ENCODE measurements at places on chromosomes 1 and 21.

- DNase-seq: no peak
These were observed 55.2 kb downstream of the PCNX2 start for GRCh38 chr1:233240371-233240770.

- DNase-seq: no peak
These were observed 36.4 kb upstream of the STUM start for GRCh38 chr1:226512076-226512728.

- DNase-seq: peak; percentile 74
These were observed 338.1 kb upstream of the SNX7 start for GRCh38 chr1:98323388-98323787.

GRCh38 chr1:217896490-217896889 lies 265.3 kb downstream of the SPATA17 start:
- DNase-seq: no peak

- DNase-seq: no peak
These were observed 52.6 kb downstream of the LAMC1 start for GRCh38 chr1:183075861-183076260.

DNA sequence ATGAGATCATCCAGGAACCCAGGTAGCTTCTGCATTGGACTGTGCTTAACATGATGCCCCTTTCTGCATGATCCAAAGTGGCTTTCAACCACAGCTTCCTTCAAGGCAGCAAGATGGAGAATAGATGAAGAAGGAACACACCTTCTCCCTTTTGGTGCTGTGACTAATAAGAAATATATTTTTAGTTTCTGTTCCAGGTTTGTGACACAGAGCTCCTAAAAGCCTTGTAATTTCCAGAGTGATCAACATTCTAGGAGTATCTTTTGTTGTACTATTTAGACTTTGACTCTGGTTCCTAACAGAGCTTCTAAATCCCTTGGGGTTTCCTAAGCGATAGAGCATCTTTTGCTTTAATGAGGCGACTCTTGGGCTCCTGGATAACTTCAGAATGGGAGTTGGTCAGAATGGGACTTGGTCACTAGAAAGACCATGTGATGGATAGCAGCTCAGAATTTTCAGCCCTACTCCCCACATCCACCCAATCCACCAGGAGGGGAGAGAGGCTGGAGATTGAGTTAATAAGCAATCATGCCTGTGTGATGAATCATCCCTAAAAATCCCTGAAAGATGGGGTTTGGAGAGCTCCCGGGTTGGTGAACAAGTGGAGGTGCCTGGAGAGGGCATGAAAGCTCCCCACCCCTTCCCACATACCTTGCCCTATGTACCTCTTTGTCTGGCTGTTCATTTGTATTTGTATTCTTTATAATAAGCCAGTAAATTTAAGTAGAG lies 134.8 kb downstream of the FGGY start:
- DNase-seq: no peak

GRCh38 chr1:51679435-51679834 lies 62.5 kb downstream of the OSBPL9 start:
- DNase-seq: peak; percentile 35

DNA sequence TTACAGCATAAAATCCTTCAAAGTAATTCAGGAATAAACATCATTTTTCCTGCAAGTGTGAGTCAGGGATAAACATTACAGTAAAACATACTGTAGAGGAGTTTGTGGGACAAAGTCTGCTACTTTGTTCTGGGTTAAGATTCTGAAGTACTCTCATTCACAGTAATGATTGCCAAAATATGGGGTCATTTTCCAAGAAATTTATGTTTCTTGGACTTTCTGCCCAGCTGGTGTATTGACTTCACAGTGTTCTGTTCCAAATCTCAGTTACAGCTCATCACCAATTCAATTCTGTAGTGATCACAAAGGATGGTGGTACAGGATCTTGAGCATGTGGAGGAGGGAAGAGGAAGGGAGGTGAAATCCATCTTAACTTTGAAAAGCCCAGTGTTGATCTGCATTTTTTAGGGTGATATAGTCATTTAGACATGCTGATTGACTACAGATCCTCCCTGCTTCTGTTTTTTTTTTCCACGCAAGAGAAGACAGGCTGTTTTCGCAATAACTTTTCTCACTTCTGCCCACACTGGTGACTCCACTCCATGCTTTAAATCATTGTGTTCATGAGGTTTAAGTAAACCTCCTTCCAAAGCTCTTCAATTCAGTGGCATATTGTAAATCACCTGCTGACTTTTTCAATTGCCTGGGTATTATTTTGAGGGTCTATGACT lies 60.4 kb upstream of the C1orf53 start:
- DNase-seq: no peak

- no peak for DNase-seq
These were observed 2.6 kb downstream of the ZBTB48 start for GRCh38 chr1:6582370-6582769.

GRCh38 chr1:78355656-78356055 lies 135.1 kb upstream of the PTGFR start:
- DNase-seq: no peak

DNA sequence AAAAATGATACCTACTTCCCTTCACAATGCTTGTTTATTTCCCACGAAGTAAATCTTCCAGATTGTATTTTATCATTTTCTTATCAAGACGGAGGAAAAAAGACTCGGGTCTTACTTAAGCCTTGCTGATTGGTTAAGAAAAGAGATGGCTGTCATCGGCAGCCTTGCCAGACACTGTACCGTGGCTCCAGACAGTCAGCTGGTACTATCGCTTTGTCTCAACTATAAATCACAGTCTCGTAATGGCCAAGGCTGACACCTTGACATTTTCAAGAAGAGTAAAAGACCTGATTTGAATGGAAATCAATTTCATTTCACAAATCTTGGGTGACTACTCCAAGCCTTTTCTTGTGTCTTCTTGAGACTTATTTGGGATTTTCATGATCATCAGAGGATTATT lies 868.0 kb downstream of the USP25 start:
- DNase-seq: no peak

- DNase-seq: no peak
These were observed 49.4 kb downstream of the NENF start for GRCh38 chr1:212482006-212482636.

- DNase-seq: no peak
These were observed 56.9 kb downstream of the KIF1B start for GRCh38 chr1:10267319-10267718.

DNA sequence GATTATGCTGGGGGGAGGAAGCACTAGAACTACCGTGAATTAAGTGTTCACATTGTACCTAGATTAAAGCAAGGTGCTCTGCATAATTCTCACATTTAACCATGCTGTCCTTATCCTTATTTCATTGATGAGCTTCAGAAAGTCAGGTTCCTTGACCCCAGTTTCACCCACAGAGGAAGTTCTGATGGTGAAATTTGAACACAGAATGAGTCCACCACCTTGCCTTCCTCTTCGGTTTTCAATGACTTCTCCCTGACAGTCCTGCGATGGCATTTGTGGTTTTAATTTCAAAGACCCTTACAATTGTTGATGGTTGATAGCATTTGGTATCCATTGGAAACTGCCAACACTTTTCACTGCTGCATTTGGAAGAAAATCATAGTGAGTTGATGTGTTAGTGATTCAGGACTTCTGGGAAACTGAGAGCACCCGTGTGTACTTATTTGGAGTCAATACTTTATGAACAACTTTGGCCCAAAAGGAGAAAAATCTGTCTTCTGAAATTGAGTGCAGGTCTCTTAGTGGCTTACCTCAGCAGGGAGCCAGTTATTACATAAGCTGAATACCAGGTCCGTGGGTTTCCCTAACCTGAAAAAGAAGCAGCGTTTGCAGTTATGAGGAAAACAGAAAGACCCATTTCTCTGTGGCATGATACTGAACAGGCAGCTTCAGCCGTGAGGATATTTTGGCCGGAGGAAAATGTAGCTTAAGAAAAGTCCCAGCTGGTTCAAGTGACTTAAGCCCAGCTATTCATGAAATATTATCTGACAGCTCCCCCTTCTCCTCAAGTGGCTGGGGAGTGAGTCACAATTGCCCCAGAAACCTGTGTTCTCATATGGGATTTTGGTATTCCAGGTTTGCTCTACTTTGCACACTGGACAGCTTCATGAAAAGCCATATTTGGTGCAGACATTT lies 47.5 kb downstream of the ROR1 start:
- no peak for DNase-seq

- DNase-seq: no peak
These were observed 1528.0 kb upstream of the TPTE start for GRCh38 chr21:8993284-8993942.

GRCh38 chr1:106749491-106749890 lies 307.0 kb upstream of the PRMT6 start:
- no peak for DNase-seq

GRCh38 chr1:237756304-237756967 lies 134.3 kb downstream of the ZP4 start:
- no peak for DNase-seq

DNA sequence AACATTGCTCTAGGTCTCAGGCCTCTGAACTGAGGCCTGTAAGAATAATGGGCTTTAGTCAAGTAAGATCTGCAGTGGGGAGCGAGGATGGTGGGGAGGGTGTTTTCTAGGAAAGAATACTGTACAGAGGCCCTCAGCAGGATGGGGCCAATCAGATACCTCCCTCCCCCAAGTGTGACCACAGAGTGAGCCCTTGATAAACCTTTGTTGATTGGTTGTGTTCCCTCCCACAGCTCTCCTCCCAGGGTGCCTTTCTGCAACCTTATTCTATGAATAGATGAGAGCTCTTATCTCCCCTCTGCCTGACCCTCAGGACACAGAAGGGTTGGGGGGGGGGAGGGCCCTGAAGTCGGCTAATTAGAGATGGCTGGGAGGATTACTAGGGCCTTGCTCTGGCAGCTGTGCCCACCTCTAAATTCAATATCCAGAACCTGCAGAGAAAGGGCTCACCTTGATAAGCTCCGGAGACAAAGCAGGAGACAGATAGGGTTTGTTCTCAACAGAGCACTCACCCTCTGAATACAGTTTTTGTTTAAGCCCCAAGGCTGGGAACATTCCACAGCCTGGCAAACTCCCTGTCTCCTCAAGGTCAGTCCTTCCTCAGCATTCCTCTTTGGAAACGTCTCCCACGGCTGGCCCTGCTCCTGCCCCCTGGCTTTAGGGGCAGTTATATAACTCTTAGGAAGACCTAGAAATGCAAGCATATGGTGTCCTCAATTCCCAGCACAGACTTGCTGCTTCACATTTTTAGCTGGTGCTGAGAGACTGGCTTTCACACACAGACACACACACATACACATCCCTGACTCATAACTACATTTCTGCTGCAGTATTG lies 42.9 kb downstream of the ATP1A1 start:
- DNase-seq: no peak

DNA sequence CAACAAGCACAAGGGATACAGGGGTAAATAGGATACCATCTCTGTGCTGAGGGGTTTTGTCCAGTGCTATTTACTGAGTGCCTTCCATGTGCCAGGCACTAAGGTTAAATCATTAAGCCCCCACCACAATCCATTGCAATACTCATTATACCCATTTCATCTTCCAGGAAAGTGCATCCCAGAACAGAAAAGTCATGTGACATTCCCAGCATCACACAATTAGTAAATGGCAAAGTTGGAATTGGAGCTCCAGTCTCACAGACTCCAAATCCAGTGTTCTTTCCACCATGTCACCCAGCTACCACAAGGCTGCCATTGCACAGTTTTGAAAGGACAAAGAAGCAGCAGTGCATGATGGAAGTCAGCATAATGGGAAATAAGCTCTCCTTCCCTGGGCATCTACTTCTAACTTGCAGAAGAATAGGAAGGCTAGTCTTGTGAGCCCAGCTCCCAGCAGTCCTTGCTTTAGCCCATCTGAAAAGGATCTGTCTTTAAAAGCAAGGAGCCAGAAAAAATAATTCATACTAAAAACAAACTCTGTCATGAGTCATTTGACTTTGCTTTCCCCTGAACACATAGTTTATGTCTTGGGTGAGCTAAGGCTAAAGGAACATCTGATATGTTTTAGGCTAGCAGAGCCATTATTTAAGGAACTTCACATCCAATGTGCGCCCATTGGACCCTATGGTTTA lies 111.4 kb upstream of the HOOK1 start:
- DNase-seq: peak; percentile 12

- DNase-seq: no peak
These were observed 54.9 kb downstream of the LTN1 start for GRCh38 chr21:28937737-28938136.

DNA sequence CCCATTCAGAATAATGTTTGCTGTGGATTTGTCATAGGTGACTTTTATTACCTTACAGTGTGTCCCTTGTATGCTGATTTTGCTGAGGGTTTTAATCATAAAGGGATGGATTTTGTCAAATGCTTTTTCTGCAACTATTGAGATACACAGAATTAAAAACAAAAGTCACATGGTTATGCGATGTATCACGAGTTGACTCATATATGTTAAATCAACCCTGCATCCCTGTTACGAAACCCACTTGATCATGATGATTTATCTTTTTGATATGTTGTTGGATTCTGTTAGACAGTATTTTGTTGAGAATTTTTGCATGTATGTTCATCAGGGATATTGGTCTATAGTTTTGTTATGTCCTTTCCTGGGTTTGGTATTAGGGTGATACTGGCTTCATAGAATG lies 10.7 kb upstream of the OR2T34 start:
- DNase-seq: no peak

- DNase-seq: no peak
These were observed 234.8 kb downstream of the NCAM2 start for GRCh38 chr21:21233051-21233450.

DNA sequence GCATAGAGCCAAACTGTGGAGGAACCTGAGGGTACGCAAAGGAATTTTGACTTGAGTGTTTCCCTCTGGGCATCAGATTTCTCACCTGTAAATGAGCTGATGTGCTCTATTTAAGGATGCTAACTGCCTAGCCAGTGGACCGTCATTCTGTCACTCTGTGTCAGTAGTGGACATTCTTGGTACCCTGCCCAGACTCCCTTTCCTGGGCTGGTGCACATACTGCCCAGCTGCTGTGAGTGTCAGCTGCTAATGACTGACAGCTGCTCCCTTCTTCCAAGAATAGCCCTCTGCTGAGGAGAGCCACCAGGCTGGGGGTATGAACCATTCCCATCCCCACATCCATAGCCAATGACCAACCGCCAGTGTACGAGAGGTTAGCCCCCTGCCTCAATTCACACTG lies 193.1 kb upstream of the DAB1 start:
- no peak for DNase-seq

GRCh38 chr1:2382621-2383361 lies 8.6 kb downstream of the MORN1 start:
- DNase-seq: no peak

DNA sequence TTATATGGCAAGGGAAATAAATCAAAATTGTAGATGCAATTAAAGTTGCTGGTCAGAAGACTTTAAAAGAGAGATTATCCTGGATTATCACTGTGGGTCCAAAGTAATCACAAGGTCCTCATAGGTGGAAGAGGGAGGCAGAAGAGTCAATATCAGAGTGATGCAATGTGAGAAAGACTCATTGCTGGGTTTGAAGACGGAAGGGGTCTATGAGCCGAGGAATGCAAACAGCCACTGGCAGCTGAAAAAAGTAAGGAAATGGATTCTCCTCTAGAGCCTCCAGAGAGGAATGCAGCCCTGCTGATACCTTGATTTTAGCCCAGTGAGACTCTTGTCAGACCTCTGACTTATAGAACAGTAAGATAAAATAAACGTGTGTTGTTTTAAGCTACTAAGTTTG lies 59.8 kb upstream of the MUTYH start:
- no peak for DNase-seq

- DNase-seq: no peak
These were observed 7.7 kb upstream of the RSPH1 start for GRCh38 chr21:42503711-42504110.

GRCh38 chr21:41701749-41702148 lies 65.1 kb downstream of the RIPK4 start:
- no peak for DNase-seq
